Midbrain (tissue), 1 donor: ENCODE measurements at places on chromosomes 13 and 19.
A peak's percentile ranks its signal among the peaks of the same experiment; 100 is the strongest.

GRCh38 chr19:34990578-34991192 is 9.4 kb upstream of the GRAMD1A start:
- no peak for DNase-seq

- DNase-seq = peak; percentile 79
Observed at GRCh38 chr19:1214862-1215731, 9.5 kb downstream of the STK11 start.

DNA sequence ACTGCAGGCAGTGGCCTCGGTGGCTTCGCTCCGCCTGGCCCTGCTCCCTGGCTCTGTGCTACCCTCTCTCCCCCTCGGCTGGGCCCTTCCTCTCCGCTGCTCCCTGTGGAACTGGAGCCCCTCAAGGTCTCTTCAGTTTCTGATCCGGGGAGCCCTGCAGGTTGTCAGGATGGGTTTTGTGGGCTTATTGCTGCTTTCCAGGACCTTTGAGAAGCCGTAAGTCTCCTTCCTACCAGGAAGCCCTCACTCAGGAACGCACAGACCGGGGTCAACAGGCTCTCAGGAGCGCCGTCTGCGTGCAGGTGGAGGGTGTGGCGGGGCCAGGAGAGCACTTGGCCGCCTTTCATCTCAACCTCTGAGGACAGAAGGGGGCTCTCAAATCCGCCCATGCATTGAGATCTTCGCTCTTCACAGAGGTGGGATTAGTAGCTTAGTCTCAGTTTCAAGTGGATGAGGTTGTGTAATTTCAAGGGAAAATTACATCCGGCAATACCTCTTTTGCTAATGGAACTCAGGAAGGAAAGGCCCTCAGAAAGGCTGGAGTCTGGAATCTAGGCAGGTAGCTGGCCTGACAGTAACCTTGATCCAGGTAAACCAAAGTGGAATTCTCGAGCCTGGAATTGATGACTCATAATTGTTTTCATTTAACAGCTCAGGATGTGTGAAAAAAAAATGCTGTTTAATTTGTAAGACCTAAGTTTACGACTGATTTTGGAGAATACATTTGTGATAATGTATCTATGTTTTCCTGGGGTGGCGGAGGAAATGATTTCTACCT is 102.0 kb downstream of the ATP11A start:
- no peak for DNase-seq

DNA sequence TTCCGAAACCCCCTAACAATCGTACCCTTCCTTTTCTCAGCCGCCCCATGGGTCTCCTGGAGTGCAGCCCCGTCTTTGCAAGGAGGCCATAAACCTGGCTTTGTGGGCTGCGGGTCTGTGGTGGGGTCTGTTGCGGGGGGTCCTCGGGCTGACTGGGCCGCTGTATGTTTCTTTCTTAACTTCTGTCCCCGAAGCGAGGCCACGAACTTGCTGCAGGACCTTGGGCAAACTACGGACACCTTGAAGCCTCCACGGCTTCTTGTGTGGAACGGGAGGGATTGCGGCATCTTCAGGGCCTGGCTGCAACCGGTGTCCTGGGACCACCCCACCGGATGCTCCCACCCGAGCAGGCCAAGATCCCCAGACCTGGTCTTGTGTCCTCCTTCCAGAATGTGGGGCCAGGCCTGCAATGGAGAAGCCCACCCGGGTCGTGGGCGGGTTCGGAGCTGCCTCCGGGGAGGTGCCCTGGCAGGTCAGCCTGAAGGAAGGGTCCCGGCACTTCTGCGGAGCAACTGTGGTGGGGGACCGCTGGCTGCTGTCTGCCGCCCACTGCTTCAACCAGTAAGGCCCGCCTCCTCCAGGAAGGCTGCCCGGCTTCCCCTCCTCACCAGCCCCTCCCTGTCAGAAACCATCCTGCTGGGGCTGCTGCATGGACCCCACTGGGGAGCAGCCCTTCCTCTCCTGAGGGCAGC is 12.0 kb downstream of the TIMM13 start:
- DNase-seq = no peak

DNA sequence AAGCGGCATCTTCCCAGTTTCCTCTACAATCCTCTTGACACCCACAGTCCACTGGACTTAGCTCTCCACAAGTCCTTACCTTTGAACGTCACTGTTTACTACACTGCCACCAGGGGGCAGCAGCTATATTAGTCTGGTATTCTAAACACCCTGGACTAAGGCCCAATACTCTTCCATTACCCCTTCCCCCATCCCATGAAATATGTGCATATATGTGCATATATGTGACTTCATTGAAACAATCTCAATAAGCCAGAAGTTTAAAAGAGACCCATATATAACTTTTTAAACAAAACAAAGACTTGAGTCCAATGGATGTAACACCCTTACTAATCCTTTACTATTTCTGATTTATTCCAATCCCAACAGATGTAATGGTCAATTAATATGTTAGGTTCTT is 15.5 kb downstream of the GGACT start:
- DNase-seq = peak; percentile 46

- no peak for DNase-seq
Observed at GRCh38 chr19:31531326-31531725, 182.1 kb upstream of the TSHZ3 start.

DNA sequence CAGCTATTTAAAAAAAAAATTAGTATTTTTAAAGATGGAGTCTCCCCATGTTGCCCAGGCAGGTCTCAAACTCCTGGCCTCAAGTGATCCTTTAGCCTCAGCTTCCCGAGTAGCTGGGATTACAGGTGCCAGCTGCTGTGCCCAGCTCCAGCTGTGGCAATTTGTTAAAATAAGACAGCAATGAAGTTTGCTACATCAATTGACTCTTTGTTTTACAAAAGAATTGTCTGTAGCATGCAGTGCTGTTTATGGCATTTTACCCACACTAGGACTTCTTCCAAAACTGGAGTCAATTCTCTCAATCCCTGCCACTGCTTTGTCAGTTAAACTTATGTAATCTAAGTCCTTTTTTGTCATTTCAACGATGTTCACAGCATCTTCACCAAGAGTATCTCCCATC is 49.3 kb downstream of the NDFIP2 start:
- peak; percentile 74 for DNase-seq
